ENCODE measurements at places on chromosomes 2 and 18.

- DNase-seq = no peak
These were observed 63.2 kb downstream of the ZEB2 start for GRCh38 chr2:144456680-144457079.

DNA sequence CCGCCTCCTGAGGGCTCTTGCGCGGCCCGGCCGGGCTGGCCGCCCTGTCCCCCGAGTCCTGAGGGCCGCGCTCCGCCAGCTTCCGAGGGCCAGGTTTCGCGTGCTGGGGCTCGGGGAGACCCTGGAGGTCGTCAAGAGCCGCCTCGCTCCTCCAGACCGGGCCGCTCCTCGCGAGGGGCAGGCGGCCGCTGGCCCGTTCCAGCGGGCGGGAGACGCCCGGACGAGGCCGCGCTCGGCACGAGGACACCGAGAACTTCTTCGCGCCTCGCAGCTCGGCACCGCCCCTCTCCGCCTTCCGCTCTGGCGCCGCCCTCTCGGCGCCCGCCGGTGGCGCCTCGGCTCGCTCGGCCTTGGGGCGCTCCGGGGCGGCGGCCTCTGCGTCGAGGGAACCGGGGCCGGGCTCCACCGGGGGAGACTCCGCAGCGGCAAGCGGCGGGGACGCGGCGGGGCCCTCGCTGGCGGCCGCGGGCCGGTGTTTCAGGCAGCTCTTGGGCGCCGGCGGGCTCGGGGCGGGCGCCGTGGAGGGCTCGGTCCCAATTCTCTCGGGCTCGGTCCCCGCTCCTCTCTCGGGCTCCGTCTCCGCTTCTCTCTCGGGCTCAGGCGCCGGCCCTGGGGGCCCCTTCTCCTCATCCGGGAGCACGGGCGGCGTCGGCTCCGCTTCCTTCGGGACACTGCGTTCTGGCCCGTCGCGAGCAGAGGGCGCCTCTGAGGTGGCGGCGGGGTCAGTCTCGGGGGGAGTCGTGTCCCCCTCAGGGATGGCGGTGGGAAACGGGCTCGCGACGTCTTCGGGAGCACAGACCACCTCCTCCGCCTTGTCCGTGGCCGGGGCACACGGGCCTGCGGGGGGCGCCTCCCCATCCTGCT lies 91.6 kb upstream of the MGAT4A start:
- peak; percentile 21 for DNase-seq

DNA sequence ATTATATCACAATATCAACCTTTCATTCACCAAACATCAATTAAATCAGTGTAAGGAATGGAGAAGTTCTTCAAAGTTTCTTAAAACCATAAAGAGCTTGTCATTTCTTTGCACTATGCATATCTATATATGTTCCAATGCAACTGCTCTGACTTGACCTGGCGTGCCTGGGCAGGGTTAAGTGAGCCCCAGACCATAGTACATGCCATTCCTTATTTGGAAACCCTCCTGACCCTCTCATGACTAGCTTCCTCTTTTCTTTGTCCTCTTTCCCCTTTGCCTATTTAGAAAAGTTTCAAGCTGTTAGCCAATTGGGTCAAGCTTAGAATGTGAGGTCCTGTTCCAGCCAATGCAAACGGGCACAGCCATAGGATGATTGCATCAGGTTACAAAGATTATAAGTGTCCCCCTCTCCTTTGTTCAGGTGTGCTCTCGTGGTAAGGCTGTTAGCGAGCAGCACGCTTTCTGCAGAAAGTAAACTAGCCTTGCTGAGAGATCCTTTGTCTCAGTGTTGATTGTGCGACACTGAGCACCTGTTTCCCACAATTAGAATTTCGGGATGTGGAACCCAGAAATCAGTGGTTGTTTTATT lies 78.2 kb upstream of the UXS1 start:
- no peak for DNase-seq

DNA sequence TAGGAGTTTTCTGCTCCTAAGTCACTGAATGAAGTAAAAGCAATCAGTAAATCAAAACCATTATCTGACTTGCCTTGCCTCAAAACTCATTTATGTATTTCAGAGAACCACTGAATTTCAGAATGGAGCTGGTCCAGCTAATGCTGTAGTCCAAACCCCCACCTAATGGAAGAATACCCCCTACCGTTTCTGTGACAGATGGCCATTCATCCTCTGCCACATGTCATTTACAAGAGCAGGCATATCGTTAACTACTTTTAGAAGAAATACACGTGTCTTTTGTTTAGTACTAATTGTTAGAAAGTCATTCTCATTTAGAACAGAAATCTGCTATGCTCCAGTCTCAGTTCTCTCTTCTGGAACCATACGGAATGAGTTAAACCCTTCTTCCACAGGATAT lies 12.8 kb upstream of the GALNT5 start:
- no peak for DNase-seq

GRCh38 chr2:42359304-42359964 lies 1.6 kb downstream of the COX7A2L start:
- DNase-seq = no peak

- DNase-seq = no peak
These were observed 327.0 kb downstream of the ZNF516 start for GRCh38 chr18:76167845-76168621.

GRCh38 chr18:11785444-11786055 lies 65.7 kb upstream of the CHMP1B start:
- DNase-seq = no peak

DNA sequence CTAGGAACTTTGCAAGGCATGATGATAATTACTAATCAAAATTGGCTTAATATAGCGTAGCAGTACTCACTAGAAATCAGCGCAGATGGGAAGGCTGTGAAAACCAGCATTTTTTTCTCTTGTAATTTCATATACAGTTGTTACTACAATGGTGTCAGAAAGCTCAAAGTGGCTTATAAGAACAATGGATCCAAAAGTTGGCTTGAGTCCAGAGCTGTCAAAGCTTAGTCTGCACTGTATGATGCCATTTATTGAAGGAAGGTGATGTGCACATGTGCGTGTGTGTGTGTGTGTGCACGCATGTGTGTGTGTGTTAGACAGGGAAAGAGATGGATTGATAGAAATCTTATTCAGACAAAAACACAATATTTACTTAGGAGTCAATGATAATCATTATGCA lies 341.3 kb downstream of the TGIF1 start:
- DNase-seq = no peak

Data from stimulated activated CD4-positive, alpha-beta T cell treated with anti-CD3 and anti-CD28 coated beads, Interleukin-15, amount 100 ng/mL, for 1 hour (primary cell).